Central memory CD4-positive, alpha-beta T cell (primary cell): ENCODE measurements at places on chromosomes 13 and 19.

GRCh38 chr13:80251403-80251802, 89.5 kb downstream of the SPRY2 start:
- no peak for DNase-seq

DNA sequence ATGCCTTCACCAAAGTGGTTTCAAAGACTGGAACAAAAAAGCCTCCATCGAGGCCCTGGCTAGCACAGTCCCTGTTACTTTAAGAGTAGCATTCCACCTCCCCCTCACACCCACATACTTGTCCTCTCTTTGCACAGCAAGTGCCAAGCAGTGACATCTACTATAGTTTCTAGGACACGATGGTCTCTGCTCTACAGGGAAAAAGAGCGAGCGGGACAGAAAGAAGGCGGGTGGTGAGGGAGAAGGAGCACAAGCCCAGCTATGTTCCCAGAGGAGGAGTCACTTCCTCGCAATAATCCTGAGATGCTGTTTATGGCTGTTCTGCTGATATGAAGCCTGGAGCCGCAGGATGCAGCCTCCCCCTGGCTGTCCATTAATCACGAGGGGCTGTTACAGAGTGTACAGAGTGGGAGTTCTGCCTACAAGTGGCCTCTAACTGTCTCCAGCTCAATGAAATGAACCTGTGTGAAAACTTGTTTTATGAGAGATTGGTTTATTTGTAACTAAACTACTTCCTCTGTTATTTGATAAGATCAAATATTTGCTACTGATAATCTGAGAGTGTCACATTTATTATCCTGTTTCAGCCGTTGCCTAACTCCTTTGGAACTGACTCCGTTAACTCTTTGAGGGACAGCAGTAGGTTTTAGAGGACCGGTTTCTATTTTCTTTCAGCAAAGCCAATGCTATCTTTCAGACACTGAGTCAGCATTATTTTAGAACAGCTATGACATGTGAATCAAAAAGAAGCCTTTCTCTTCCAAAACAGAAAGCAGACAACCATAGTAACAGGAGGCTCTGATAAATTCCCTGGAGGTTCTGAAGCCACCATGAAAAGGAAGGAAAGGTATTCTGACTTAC, 208.0 kb downstream of the SPRY2 start:
- no peak for DNase-seq

DNA sequence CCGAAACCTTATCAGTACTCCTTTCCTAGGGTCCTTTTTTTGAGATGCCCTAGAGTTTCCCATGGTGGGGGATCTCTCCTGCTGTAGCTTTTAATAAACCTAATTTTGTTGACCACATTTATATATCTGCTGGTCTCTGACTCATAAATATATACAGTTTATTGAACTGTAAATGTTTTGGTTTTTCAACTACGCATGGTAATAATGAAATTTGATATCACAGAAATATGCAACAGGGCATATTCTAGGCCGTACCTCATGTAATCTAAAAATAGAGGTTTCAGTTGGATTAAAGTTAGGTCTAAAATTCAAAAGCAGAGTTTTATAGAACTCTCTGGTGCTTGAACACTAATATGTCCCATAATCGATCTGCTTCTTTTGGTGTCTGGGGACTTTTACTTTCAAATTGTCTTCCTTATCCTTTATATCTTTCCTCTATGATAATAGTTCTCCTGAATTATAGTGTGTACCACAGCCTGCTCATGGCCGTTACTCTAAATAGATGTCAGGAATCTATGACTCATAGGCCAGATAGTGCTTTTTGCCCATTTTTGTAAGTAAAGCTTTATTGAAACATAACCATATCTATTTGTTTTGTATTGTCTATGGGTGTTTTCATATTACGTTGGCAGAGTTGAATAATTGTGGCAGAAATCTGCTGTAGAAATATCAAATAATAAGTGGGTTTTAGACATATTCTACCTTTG, 324.8 kb upstream of the PCDH9 start:
- DNase-seq: no peak

DNA sequence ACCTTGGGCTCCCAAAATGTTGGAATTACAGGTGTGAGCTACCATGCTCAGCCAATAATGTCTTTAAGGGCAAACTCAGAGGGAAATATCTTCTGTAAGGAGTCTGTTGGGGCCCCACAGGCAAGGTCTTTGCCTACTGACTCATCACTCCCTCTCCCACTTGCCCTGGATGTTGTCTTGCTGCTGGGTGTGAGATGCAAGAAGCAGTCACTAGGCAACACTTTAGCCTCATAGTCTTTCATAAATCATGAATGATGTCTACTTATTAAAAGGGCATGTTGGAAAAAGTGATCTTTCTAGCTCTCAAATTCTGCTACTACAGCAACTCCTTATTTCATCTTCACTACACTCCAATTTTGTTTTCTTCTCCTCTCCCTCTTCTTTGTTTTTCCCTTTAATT, 34.6 kb upstream of the SLC10A2 start:
- no peak for DNase-seq

GRCh38 chr13:21735701-21736401, 65.0 kb downstream of the FGF9 start:
- DNase-seq: no peak

- no peak for DNase-seq
Observed at GRCh38 chr13:89980896-89981295, 1366.6 kb upstream of the MIR17HG start.

- DNase-seq: no peak
Observed at GRCh38 chr19:5330307-5330720, 10.3 kb downstream of the PTPRS start.

DNA sequence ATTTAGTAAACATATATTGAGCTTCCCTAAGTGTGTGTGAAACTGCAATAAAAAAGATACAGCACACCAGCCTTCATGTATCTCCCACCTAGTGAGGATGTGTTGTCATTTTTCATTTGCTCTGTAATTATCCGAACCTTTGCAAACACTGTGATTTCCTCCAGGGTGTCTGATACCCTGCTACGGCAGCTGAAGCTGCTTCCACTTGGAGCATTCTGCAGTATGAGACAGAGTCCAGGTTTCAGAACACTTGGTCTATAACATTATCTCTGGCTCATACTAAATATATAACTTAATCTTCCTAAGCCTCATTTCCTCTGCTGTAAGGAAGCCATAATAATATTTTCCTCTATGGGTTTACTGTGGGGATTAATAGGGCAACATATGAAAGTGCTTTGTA, 1338.1 kb upstream of the SLC10A2 start:
- DNase-seq: no peak

GRCh38 chr19:47106821-47107201, 6.8 kb downstream of the ZC3H4 start:
- DNase-seq: no peak

GRCh38 chr19:13794398-13794756, 866 bp upstream of the ZSWIM4 start:
- peak; percentile 27 for DNase-seq

DNA sequence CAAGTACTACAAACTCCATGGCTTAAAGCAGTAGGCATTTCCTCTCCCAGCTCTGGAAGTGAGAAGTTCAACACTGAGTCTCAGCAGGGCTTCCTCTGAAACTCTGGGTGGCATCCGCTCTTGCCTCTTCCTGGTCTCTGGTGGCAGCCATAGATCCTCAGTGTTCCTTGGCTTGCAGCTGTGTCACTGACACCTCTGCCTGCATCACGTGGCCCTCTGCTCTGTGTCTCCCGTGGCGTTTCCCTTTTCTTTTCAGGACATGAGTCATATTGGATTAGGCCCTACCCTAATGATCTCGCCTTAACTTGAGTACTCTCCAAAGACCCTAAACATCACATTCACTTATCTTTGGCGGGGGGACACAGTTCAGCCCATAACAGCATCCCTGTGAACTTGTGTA, 466.7 kb downstream of the MYO16 start:
- DNase-seq: no peak

DNA sequence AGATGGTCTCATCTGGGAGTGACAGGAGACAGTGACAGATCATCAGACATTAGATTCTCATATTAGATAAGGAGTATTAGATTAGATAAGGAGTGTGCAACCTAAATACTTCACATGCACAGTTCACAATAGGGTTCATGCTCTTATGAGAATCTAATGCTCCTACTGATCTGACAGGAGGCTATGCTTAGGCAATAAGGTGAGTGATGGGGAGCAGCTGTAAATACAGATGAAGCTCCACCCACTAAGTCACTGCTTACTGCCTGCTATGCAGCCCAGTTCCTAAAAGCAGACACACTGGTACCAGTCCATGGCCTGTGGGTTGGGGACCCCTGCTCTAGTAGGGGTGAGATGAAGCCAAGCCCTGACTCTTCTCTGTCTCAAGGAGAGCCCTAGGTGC, 10.0 kb upstream of the IGFL3 start:
- DNase-seq: no peak
